Anterior cingulate cortex (tissue), 58 donors: ENCODE measurements at places on chromosomes 5 and 9.

GRCh38 chr5:179137643-179138567, 77.7 kb downstream of the ZNF354C start:
- DNase-seq = no peak

DNA sequence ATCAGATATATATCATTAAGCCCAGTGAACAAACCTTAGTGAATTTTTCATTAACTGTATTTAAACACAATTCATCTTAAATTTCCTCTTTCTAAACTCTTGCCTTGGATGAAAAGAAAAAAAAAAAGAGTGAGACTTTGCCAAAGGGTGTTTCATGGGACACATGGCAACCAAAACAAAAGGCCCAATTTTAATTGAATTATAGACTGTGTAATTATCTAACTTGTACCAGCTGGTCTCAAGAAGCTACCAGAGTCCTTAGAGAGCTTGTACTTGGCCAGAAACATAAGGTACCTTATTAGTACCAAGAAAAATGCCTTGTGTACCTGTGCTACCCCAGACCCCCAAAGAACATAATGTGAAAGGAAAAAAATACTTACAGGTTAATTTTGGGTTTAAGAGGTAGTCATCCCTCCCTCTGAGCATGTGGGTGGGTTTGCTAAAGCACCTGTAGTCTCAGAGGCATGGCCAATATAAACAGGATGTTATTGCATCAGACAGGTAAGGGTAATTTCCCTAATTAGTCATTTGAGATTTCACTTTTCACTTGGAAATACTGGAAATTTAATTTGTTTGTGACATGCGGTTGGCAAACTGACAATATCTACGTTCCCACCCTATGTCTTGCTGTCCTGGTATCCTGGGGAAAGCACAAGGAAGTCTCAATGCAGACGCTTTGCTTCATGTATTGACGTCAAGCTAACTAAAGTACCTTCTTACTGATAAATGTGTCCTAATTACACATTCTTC, 90.1 kb downstream of the SNCAIP start:
- DNase-seq = no peak

GRCh38 chr5:32960340-32961058, 249.4 kb downstream of the NPR3 start:
- DNase-seq = no peak

DNA sequence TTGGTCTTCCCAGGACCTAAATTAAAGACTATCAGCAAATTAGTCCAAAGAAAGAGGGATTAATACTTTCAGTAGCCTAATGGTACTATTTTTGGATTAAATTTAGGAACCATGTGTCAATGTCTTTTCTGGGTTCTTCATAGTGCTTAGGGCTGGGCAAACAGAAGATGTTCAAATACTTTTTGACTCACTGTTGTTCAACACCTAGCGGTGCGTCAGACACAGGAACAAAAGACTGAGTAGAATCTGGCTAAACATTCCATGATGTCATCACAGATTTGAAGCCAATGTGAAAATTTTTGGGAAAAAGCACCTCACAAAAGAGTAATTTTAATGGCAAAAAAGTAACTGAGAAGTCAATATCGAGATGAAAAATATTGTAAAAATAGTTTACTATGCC, 544.4 kb downstream of the EFNA5 start:
- no peak for DNase-seq

- no peak for DNase-seq
Observed at GRCh38 chr5:141672841-141673813, 8.9 kb downstream of the ARAP3 start.

- DNase-seq = no peak
Observed at GRCh38 chr5:108639366-108639765, 108.3 kb upstream of the FER start.

DNA sequence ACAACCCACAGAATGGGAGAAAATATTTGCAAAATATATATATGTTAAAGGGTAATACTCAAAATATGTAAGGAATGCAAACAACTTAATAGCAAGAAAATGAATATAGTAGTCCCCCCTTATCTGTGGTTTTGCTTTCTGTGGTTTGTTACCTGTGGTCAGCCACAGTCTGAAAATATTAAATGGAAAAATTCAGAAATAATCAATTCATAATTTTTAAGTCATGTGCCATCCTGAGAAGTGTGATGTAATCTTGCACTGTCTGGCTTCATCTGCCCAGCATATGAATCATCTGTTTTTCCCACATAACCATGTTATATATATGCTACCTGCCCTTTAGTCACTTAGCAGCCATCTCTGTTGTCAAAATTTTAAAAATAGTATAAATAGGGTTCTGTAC, 11.7 kb downstream of the CER1 start:
- no peak for DNase-seq

- DNase-seq = no peak
Observed at GRCh38 chr9:99154356-99154755, 49.4 kb downstream of the TGFBR1 start.

DNA sequence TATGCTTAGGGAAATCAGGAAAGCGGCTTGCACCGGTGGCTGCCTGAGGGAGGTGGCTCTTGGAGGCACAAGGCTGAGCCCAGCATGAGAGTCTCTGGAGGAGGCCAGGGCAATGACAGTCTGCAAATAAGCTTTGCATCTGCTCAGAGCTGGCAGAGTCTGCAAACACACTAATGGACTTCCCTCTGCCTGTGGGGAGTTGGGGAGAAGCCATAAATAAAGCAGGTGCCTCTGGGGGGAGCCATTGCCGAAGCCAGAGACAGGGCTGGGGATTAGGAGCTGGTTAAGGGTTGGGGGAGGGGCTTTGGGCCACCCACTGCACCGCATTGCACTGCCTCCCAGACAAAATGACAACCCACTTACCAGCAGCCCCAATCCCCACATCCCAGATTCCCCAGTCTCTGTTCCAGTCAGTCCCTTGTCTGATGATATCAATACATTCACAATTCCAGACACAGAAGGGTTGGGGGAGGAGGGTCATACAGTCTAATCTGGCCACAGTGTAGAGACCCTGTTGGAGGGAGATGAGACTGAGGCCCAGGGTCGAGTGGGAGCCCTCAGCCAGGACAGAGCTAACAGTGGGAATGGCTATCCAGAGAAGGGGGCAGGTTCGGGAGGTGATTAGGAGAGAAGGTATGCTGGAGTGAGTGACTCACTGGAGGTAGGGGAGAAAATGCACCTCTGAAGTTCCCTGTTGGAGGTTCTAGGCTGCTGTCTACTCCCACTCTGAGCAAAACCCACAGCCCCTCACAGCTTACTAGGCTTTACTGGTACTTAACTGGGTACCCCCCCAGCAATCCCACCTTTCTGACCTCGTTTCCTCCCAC, 53.7 kb downstream of the PAX5 start:
- no peak for DNase-seq

GRCh38 chr9:74765481-74765971, 122.2 kb downstream of the TRPM6 start:
- no peak for DNase-seq

DNA sequence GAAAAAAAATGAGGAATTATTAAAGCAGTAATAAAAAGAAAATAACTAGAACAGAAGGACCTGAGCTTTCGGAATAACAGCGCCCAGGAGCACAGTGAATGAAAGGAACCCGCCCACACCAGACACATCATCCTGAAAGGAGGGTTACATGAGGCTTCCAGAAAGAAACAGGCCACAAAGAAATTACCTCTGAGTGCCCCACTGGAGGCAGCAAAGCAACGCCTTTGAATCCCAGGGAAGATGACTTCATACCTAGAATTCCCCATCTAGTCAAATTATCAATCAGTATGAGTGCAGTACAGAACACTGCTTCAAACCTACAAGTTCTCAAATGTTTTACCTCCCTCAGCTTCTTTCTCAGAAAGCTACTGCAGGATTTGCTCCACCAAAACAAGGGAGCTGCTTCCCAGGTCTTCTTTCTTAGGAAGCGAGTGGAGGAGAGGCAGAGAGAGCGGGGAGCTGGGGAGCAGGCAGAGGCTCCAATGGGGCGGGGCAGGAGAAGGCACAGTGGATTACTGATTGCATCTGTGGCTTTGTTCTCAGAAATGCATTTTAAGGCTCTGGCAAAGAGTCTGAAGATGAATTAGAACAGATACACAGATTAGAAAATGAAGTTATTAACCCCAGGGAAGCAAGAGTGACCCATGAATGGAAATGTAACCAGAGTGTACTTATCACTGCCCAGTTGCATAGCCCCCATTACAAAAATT, 87.1 kb downstream of the SEMA4D start:
- DNase-seq = no peak
